Hematopoietic multipotent progenitor cell treated with erythropoietin and hydrocortisone succinate and interleukin-3 and kit ligand, for 6 days (in vitro differentiated cells): ENCODE measurements at places on chromosomes 11 and 22.
A peak's percentile ranks its signal among the peaks of the same experiment; 100 is the strongest.

DNA sequence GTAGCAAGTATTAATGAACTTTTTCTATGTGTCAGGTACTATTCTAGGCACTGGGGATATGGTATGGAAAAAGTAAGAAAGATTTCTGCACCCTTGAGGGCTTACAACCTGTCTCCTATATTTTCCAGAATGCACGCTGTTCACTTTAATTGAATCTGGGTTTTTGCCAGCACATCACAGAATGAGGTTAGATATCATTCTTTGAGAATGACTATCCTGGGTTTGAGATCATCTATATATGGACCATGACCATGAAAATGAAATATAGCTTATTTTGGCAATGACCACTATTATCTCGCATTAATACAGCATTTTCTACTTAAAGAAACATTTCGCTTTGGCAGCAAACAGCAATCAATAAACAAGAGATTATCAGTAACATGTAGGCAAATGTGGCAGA is 46.9 kb downstream of the C11orf71 start:
- DNase-seq: no peak

GRCh38 chr11:119935349-119935925 is 202.5 kb downstream of the TRIM29 start:
- DNase-seq: no peak

DNA sequence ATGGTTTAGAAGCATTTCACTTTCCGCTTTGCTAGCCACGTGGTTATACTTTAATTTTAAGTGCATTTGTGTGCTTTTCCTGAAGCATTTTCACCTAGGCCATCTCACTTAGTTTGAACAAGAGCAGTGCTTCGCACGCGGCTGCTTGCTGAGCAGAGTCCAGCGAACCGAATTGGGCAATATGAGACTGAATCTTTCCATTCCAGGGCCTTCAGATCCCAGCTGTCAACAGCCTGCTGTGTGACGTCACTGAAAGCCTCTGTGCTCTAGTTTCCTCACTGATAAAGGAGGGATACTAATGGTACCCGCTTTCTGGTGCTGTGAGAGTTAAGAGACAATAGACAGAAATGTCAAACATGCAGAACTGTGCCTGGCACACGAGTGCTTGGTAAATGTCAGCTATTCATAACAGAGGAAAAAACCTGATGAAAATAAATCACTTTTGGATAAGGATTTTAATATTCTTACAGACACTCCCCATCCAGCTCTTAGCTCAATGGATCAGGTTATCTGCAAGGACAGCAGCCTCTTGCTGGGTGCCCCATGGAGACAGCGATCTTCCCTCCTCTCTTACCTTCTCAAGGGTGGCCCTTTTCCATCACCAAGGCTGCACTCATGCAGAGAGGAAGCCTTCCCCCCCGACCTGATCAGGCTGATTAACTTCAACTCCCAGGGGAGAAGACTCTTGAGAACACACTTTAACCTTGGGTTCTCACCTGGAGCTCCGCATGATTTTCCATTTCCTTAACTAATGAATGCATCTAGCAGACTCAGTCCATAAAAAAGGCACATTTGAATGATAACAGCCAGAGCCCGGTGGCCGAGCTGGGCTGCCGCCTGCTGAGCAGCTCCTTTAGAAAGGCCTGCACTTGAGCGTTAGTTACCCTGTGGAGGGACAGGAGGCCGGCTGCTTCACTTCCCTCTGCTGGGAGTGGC is 3.5 kb upstream of the GLB1L3 start:
- DNase-seq: no peak

GRCh38 chr11:124762105-124762623 is at the start of gene ESAM:
Gene ESAM, minus strand, starts transcription at chr11:124762290. Its CDS starts 136 bp downstream, at chr11:124762154.
- peak; percentile 75 for DNase-seq

DNA sequence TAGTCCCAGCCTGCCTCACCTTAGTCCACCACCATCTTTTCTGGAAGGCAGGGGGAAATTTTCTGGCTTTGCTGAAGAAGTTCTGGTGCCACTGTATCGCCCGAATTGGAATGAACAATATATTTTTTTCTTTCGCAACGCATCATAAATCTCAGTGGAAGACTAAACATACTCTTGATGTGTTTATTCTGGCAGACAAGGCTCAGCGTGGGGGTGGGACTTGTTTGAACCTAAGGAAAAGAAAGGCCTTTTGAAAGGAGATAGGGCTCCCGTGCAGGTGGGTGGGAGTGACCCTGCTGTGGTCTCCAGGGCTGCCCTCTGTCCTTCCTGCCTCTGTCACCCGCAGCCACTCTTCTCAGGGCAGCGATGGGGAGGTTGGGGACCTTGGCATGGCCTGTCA is 42.5 kb downstream of the CD82 start:
- DNase-seq: no peak

GRCh38 chr22:38464992-38465672 is 2.8 kb upstream of the KDELR3 start:
- DNase-seq: no peak

DNA sequence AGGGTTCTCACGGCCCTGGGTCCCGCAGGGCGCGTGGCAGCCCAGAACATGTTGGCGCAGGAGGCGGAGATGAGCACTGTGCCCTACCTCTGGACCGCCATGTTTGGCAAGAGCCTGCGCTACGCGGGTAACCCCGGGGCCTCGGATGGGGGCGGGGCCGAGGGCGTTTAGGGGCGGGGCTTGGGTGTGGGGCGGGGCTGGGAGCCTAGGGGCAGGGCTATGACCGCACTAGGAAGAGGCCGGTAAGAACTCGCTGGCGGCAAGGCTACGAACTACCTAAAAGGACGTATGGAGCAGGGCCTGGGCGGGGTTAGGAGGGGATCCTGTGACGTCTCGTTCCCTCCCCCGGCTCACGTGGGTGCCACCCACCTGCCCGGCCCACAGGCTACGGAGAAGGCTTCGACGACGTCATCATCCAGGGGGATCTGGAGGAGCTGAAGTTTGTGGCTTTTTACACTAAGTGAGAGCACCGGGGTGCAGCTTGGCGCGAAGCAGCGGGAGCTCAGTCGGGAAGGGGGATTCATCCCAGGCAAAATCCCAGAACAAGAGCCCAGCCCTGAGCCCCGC is 2.8 kb upstream of the LZTR1 start:
- peak; percentile 97 for DNase-seq

DNA sequence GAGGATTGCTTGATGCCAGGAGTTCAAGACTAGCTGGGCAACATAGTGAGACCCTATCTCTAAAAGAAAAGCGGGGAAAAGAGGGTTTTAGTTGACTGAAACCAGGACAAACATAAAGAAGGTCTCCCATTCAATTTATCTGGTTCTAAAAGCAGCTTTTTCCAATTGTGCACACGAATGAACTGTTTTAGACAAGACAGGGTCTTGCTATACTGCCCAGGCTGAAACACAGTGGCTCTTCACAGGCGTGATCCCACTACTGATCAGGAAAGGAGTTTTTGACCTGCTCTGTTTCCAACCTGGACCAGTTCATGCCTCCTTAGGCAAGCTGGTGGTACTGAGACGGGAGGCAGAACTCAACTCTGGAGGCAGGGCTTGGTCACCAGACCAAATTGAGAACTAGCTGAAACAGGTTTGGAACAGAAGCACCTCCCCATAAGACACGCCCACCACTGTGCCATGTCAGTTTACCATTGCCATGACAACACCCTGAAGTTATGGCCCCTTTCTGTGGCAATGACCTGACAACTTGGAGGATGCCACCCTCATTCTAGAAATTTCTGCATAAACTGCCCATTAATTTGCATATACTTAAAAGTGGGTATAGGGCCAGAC is 2.8 kb upstream of the NUCB2 start:
- peak; percentile 91 for DNase-seq
